ENCODE measurements at places on chromosomes 13 and 19. TPM values are rescaled to one million over a fixed set of nuclear protein-coding genes. Genes with fewer than 3 reads are reported as not detected.

DNA sequence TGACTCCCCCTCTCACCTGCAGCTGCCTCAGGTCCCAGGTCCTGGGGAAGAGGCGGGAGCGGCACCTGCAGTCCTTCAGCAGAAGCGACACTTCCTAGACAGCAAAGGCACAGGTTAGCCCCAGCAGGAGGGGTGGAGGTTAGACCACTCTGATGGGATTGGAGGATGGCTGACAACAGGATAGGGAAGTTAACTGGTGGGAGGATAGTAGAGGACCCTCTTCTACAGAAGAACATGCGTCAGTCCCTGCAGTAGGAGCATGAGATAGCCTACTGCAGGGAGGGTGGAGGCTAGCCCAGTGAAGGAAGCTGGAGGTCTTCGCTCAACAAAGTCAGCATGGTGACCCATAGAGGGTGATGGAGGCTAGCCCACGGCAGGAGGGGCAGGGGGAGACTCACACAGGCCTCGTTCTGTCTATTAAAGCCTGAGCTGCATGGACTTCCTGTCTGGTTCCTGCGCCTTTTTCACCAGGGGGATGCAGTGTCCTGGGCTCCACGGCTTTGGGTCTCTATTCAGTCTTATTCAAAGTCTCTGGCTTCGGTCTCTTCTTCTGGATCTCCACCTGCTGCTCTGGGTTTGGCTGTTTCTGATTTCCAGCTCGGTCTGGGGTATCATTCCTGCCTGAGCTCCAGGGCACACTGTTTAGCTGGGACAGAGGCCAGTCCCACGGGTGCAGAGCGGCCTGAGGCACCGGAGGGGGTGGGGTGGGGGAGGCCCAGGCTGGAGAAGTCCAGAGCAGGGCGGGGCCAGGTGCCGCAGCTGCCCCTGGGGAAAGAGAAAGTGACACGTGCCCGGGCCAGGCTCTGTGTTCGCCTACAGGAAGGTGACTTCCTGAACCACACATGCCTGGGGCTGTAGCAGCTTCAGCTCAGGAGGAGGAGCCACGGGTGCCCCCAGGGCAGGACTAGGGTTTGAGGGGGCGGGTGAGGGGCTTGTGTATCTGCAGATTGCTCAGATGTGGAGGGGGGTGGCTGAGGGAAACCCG is 7.3 kb downstream of the IFNL3 start:
- H3K4me3 ChIP-seq: peak overlapping the region; percentile 14
- H3K36me3 ChIP-seq: no peaks in the 10 kb centered on the region
- H3K4me1 ChIP-seq: peaks cover 3% of the 10 kb centered on the region
- no peak overlapping the region for H3K27ac ChIP-seq

GRCh38 chr19:16654140-16654539 is 5.8 kb downstream of the SMIM7 start:
- peaks cover 98% of the 10 kb centered on the region for H3K36me3 ChIP-seq
- H3K4me3 ChIP-seq: no peak overlapping the region
- H3K27ac ChIP-seq: no peak overlapping the region
- H3K4me1 ChIP-seq: peaks cover 45% of the 10 kb centered on the region
- no peaks in the 10 kb centered on the region for H3K27me3 ChIP-seq

GRCh38 chr13:43389573-43389972 is 366.2 kb downstream of the DNAJC15 start:
- no peaks in the 10 kb centered on the region for H3K27me3 ChIP-seq
- no peaks in the 10 kb centered on the region for H3K4me1 ChIP-seq
- no peaks in the 10 kb centered on the region for H3K36me3 ChIP-seq
- H3K27ac ChIP-seq: no peak overlapping the region
- no peak for DNase-seq
- H3K4me3 ChIP-seq: no peak overlapping the region

- peaks cover 16% of the 10 kb centered on the region for H3K4me1 ChIP-seq
- H3K27ac ChIP-seq: no peak overlapping the region
- H3K4me3 ChIP-seq: no peak overlapping the region
- H3K27me3 ChIP-seq: peaks cover 18% of the 10 kb centered on the region
Measured at GRCh38 chr19:15112385-15112784, 5.2 kb downstream of the SYDE1 start.

DNA sequence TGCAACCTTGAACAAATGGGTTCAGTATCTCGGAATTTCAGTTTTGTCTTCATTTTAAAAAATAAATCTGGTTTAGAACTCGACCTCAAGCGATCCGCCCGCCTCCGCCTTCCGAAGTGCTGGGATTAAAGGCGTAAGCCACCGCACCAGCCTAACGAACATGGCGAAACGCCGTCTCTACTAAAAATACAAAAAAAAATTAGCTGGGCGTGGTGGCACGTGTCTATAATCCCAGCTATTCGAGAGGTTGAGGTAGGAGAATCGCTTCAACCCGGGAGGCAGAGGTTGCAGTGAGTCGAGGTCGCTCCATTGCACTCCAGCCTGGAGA is 571 bp downstream of the ZNF302 start:
- no peak for DNase-seq
- no peaks in the 10 kb centered on the region for H3K27me3 ChIP-seq
- H3K4me1 ChIP-seq: peaks cover 34% of the 10 kb centered on the region

GRCh38 chr19:17021793-17022590 is 4.6 kb downstream of the CPAMD8 start:
- DNase-seq: no peak
- no peak overlapping the region for H3K27ac ChIP-seq
- H3K4me3 ChIP-seq: no peak overlapping the region
- H3K27me3 ChIP-seq: peaks cover 30% of the 10 kb centered on the region

GRCh38 chr13:49977992-49978391 is 18.9 kb upstream of the TRIM13 start:
- no peak for DNase-seq
- no peaks in the 10 kb centered on the region for H3K4me1 ChIP-seq
- H3K27ac ChIP-seq: no peak overlapping the region
- H3K36me3 ChIP-seq: no peaks in the 10 kb centered on the region

GRCh38 chr13:44191103-44191502 is 182.5 kb upstream of the SERP2 start:
- no peak overlapping the region for H3K27ac ChIP-seq
- H3K4me3 ChIP-seq: no peak overlapping the region
- no peaks in the 10 kb centered on the region for H3K27me3 ChIP-seq
- H3K36me3 ChIP-seq: no peaks in the 10 kb centered on the region

GRCh38 chr13:85287528-85287927 is 511.7 kb downstream of the SLITRK6 start:
- no peak for DNase-seq
- no peaks in the 10 kb centered on the region for H3K27me3 ChIP-seq
- H3K4me1 ChIP-seq: no peaks in the 10 kb centered on the region
- no peak overlapping the region for H3K4me3 ChIP-seq

DNA sequence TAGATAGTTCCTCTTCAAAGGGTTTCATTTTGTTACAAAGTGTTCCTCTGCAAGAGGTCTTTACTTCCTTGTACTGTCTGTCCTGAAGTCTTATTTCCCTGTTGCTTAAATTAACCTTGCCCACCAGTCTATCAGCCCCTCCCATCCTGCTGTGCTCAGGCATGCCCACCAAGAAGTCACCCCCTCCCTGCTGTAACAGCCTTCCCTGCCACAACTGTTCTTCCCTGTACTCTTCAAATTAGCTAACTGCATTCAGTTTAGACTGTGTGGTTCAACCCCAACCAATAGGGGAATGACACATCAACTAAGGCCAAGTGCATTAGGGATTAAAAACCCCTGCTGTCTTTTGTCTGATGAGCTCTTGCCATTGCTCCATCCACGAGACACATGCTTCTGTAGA is 34.4 kb upstream of the ZNF562 start:
- no peak overlapping the region for H3K4me3 ChIP-seq
- no peaks in the 10 kb centered on the region for H3K36me3 ChIP-seq
- H3K4me1 ChIP-seq: no peaks in the 10 kb centered on the region
- H3K27ac ChIP-seq: peak overlapping the region; percentile 51
- DNase-seq: no peak

DNA sequence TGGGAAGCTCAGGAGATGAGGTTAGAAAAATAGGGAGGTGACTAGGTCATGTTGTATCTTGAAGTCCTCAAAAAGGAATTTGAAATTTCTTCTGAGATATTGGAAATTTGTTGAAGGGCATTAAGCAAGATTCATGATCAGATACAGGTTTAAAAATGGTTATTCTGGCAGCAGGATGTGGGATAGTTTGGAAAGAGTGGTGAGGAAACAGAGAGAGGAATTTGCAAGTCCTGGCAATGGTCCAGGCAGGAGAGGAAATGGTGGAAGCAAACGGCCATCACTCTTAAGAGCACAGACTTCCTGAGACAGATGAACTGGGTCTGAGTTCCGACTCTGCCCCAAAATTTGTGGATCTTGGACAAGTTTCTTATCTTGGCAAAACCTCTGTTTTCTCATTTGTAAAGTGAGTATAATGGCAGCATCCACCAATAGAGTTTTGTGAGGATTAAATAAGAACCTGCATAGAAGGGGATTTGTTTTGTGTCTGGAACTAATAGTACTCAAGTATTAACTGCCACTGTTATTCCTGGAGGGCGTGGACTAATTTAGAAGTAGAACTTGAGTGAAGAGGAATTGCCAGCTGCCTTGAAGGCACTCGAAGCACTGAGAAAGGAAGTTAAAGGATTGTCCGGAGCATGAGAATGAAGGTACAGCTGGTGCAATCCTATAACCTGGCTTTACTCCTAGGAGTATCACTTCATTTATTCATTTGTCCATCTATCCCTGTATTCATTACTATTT is 99.6 kb downstream of the CCNA1 start:
- no peaks in the 10 kb centered on the region for H3K36me3 ChIP-seq
- H3K27me3 ChIP-seq: no peaks in the 10 kb centered on the region

DNA sequence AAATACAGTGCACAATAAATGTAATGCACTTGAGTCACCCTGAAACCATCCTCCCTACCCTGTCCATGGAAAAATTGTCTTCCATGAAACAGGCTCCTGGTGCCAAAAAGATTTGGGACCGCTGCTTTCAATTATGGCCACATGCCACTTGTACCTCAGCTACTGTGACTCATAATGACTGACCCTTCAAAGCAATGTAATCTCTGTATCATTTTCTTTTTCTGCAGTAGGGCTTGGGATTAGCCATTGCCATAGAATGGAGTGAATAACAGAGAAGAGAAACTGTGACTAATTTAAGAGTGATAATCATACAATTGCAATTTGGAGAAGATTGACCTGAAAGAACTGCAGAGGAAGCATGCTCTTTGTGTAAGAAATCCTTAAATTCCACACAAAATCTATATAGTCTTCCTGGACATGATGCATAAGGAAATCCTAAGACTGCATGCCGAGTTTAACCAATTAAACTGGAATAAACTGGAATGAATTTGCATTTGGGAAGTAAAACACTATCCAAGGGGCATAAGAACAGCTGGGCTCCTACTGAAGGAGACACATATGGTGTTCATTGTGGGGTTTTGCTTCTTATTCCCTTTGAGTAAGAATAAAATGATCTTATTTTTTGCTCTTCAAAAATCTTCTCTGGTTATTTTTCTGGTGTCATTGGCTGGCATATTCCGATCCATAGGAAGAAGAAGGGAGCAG is 59.5 kb upstream of the SLC7A1 start:
- H3K4me1 ChIP-seq: no peaks in the 10 kb centered on the region
- H3K27me3 ChIP-seq: no peaks in the 10 kb centered on the region
- no peak overlapping the region for H3K4me3 ChIP-seq
- DNase-seq: no peak

DNA sequence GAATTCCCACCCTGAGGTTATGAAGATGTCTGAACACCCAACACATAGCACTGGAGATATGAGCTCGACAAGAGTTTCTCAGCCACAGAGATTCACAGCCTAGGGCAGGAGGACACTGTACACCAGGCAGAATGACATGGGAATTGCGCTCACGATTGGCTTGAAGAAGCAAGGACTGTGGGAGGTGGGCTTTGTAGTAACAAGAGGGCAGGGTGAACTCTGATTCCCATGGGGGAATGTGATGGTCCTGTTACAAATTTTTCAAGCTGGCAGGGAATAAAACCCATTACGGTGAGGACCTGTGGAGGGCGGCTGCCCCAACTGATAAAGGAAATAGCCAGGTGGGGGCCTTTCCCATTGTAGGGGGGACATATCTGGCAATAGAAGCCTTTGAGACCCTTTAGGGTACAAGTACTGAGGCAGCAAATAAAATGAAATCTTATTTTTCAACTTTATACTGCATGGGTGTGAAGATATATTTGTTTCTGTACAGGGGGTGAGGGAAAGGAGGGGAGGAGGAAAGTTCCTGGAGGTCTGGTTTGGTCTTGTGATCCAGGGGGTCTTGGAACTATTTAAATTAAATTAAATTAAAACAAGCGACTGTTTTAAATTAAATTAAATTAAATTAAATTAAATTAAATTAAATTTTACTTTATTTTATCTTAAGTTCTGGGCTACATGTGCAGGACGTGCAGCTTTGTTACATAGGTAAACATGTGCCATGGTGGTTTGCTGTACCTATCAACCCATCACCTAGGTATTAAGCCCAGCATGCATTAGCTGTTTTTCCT is 7.0 kb downstream of the KLK3 start:
- H3K4me1 ChIP-seq: no peaks in the 10 kb centered on the region
- H3K4me3 ChIP-seq: no peak overlapping the region
- no peak for DNase-seq
- H3K27ac ChIP-seq: no peak overlapping the region
- no peaks in the 10 kb centered on the region for H3K36me3 ChIP-seq
- H3K27me3 ChIP-seq: no peaks in the 10 kb centered on the region

DNA sequence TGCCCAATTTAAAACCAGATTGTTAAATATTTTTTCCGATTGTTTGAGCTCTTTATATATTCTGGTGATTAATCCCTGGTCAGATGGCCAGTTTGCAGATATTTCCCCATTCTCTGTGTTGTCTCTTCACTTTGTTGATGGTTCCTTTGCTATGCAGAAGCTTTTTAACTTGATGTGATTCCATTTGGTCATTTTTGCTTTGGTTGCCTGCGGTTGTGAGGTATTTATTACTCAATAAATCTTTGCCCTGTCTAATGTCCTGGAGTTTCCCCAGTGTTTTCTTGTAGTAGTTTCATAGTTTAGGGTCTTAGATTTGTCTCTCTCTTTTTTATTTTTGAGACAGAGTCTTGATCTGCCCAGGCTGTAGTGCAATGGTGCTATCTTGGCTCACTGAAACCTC is 23.8 kb upstream of the LMO7 start:
- H3K4me1 ChIP-seq: no peaks in the 10 kb centered on the region
- DNase-seq: no peak
- H3K4me3 ChIP-seq: no peak overlapping the region
- no peak overlapping the region for H3K27ac ChIP-seq

DNA sequence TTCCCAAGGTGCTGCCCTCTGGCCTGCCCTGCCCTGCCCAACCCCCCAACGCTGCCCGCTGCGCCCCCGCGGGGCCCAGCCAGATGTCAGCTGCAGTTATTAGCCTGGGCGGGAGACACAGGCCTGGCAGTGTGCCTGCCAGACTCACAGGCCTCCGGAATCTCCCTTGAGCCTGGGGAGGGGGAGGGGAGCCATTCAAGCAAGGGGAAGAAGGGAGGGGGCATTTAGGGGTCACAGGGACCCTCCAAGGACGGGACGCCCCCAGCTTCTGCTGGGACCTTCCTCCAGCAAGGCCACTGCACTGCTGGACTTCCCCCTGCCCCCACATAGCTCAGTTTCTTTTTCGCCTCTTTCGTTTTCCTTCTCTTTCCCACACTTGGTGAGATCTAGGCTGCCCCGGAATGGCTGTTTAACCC is 2.6 kb upstream of the JUNB start:
- H3K36me3 ChIP-seq: no peaks in the 10 kb centered on the region
- peaks cover 5% of the 10 kb centered on the region for H3K27me3 ChIP-seq
- DNase-seq: peak; percentile 92

WBP4 gene
- 9.2 TPM for total RNA-seq

B3GNT8 gene
- 10.7 TPM for total RNA-seq

IGSF23 gene
- not detected for total RNA-seq

MATK gene
- 12.6 TPM for total RNA-seq

KATNAL1 gene
- 10.8 TPM for total RNA-seq

Measured in spleen (tissue), 13 donors.